ENCODE measurements at places on chromosomes 7 and 10.

DNA sequence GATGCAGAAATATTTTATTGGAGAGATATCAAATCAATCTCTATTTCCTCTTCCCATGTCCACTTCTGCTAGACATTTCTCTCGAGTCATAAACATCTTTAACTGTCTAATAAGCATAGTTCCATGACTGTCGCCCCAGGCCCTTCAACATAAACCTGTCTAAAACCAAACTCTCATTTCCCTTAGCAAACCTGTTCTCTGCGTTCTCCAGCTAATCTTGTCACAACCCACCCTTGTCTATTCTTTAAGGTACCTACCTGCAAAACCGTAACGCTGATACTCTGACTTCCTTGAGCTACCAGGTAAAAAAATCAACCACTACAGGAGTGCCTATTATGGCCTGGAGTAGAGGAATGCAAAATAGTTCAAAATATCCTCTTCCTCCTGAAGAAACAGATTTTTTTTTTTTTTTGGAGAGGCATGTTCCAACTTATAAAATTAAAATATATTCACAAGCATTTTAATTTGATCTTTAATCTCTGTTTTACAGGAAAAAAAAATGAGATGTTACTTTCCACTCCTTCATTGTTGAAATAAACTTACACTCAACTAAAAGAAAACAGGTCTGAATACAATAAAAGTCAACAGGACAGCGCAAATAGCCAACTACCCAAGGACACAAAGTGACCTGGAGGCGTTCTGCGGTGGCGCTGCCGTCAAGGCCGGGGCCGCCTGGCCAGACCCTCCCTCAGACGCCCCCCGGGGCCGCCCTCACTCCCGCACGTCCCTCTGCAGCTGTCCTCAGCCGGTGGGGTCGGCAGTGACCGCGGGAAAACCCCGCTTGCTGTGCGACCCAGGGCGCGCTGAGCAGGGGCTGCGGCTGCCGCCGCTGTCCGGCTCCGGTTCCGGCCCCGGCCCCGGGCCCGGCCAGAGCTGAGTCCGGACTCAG, 765 bp downstream of the SLC25A40 start:
- DNase-seq = peak; percentile 23

DNA sequence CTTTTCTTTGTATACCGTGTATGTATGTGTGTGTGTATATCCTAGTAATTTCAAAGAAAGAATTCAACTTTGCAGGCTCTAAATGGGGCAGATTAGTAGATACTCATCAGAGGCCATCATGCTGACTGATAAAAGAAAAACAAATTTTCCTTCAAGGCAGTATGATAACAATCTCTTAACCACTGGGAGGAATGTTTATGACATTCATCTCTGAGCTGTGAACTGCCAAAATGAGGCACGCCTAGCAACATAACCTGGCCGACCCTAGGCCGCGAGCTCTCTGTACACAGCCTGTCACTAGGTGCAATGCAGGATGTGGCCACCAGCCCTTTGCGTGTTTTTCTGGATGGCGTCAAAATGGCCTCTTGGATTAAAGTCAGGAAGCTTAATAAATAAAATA, 343.7 kb upstream of the GALNT17 start:
- DNase-seq = no peak

GRCh38 chr7:115851291-115851690, 179.3 kb downstream of the TFEC start:
- DNase-seq = peak; percentile 57

DNA sequence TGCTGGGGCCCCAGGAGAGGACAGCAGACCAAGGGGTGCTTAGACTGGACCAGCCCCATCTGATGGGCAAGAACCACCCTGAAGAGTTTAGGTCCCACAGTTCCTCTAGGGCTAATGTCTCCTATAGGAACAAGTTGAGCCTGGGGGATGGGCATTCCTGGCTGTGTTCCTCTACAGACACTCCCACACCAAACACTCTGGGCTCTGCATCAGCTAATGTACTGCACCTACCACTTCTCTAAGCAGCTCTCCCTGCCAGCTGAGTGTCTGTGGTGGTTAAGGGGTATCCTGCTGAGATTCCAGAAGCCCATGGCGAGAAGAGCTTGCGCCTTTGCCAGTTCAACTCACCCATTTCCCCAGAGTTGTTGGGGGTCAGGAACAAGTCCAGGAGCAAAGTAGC, 284.1 kb upstream of the CSTF2T start:
- DNase-seq = no peak

DNA sequence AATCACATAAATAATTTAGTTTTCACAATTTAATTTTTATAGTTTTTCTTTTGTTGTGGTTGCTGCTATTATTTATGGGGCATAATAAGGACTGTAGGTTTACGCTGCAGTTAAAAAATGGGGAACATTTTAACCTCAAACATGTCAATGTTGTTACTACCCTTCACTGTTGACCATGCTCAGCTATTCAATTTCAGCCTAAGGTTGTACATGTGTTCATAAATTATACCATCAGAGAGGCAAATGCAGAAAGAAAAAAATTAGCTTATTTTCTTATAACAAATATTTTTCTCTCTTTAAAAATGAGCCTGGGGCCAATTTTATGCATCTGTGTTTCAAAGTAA, 110.1 kb upstream of the PITRM1 start:
- DNase-seq = no peak

GRCh38 chr7:116541951-116542350, 17.1 kb downstream of the CAV1 start:
- no peak for DNase-seq

DNA sequence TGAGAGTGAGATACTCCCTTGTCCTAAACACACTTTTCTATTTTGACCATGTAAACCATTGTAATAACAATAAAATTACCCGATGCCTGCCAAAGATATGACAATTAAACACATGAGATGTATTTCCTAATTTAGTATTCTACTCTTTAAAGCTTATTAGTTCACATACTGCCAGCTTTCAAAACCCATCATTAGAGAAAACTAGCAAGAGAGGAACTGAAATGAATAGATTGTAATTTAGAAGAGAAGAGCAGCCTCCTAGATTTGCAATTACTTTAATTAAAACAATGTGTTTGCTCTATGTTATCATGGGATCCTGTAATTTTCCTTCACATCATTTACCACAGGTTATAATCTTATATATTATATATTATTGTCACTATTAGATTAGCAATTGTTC, 428.2 kb downstream of the THSD7A start:
- DNase-seq = no peak

DNA sequence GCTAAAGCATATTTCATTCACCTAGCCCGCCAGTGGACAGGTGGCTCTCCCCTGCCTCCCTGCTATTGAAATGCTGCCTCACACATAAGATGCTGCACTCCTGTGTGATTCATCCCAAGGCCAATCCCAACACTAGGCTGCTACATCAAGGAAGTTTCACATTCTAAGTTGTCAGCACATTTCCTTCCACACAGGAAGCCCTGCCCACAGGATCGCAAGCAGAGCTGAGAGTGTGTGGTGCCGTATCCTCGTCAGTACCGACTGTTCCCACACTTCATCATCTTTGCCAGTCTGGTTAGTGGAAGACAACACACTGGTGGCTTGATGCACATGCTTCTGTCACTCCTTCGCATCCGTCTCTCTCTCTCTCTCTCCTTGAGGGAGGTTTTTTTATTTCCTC, 194.3 kb upstream of the PPP2R2D start:
- no peak for DNase-seq

DNA sequence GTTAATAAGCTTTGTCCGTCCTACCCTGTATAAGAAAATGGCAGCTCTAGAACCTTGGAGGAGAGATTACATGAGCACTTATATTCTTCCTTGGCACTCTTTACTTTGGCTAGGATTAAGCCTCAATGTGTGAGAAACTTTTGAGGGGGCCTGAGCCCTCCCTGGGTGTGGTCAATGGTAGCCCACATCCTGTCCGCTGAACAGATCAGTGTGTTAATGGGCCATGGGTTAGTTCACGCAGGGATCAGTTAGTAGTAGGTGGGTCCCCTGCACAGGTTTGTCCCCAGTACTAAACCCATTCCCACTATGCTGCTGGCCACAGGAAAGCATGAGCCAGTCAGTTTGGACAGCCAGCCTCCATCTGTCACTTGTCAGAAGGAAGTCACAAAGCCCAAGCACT, 20.2 kb upstream of the IKZF1 start:
- DNase-seq = peak; percentile 18

GRCh38 chr10:66746711-66747110, 179.1 kb upstream of the LRRTM3 start:
- DNase-seq = no peak

GRCh38 chr10:10714327-10714726, 303.3 kb upstream of the CELF2 start:
- no peak for DNase-seq

- no peak for DNase-seq
Observed at GRCh38 chr10:43958964-43959363, 310.3 kb upstream of the ZNF32 start.

DNA sequence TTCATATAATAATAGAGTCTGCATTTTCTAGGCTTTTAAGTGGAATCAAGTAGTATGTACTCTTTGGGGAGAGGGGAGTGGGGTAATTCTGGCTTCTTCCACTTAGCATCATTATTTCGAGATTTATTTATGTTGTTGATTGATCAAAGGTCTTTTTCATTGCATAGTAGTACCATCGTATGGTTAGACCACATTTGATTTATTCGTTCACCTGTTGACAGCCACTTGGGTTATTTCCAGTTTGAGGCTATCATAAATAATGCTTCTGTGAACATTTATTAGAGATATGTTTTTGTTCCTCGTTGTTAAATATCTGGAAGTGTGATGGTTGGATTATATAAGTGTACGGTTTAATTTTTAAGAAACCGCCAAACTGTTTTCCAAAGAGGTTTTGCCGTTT, 52.8 kb downstream of the AHCYL2 start:
- DNase-seq = no peak

DNA sequence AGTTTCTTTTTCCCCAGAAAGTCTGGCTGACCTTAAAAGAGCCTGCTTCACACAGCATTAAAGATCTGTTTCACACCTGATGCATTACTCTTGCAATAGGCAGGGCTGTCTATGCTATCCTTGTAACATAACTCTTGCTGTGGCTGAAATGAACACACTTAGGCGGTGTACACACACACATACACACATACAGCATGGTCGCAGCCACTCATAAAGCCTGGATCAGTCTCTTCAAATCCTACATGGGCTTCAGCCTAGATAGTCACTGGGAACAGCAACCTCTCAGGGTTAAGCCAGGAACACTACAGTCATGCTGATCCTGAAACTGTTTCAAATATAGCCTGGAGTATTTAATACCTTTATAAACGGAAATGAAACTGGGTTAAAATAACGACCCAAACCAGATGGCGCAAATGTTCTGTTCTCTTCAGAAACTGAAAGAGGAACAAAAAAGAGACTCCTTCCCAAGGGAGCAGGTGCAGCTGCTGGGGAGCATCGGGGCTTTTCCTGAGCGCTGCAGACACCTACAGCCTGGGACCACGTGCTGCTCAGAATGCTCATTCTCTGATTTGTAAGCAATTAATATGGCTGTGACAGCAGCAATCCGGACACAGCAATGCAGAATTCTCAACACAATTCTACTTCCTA, 61.0 kb upstream of the SFMBT2 start:
- no peak for DNase-seq

- DNase-seq = peak; percentile 45
Observed at GRCh38 chr7:36967387-36967786, 243.1 kb upstream of the AOAH start.
